ENCODE measurements at places on chromosomes 4 and X. TPM values are rescaled to one million over a fixed set of nuclear protein-coding genes. Genes with fewer than 3 reads are reported as not detected.

Gene MGAT4D
- not detected for total RNA-seq

Gene CT45A6
- not detected for total RNA-seq

Gene PDZD4
- total RNA-seq, result 0.32 TPM

Gene TKTL2
- total RNA-seq, result under 0.01 TPM

Gene SAGE1
- not detected for total RNA-seq

Gene TXLNG
- 8.1 TPM for total RNA-seq

Gene WDR17
- 0.64 TPM for total RNA-seq

Gene TEX28
- total RNA-seq, result not detected

Gene RASL11B
- total RNA-seq, result 1.3 TPM

Gene QRFPR
- not detected for total RNA-seq

Gene MCF2
- total RNA-seq, result under 0.01 TPM

Gene EFHC2
- 0.32 TPM for total RNA-seq

Gene MBTPS2
- 11.2 TPM for total RNA-seq

Gene TMSB15A
- total RNA-seq, result 1.7 TPM

Gene SPATA18
- total RNA-seq, result 18.1 TPM

Gene TDO2
- 4.2 TPM for total RNA-seq

Gene EPHA5
- total RNA-seq, result 0.32 TPM

Gene GASK1B
- total RNA-seq, result 73.8 TPM

Gene ODAPH
- total RNA-seq, result not detected

Gene MAGEB2
- total RNA-seq, result not detected

Gene DCTD
- 116 TPM for total RNA-seq

Gene BLTP1
- 133 TPM for total RNA-seq

Gene MYL5
- total RNA-seq, result 9.1 TPM

Gene BMPR1B
- total RNA-seq, result 2.3 TPM

Gene GAGE13
- not detected for total RNA-seq

Gene SATL1
- not detected for total RNA-seq

Gene BOD1L1
- 23.7 TPM for total RNA-seq
